Effector CD4-positive, alpha-beta T cell (primary cell): ENCODE measurements at places on chromosomes 16 and 17.

GRCh38 chr17:63847525-63848249 is 5.2 kb upstream of the SMARCD2 start:
- DNase-seq = no peak

- no peak for DNase-seq
These were observed 24.4 kb downstream of the SNN start for GRCh38 chr16:11692651-11693050.

GRCh38 chr17:28065706-28066105 is 23.2 kb downstream of the NLK start:
- DNase-seq = no peak

GRCh38 chr17:39062846-39063680 is 88.4 kb downstream of the PLXDC1 start:
- no peak for DNase-seq

GRCh38 chr16:1057252-1057932 is 15.2 kb upstream of the SSTR5 start:
- DNase-seq = peak; percentile 52

DNA sequence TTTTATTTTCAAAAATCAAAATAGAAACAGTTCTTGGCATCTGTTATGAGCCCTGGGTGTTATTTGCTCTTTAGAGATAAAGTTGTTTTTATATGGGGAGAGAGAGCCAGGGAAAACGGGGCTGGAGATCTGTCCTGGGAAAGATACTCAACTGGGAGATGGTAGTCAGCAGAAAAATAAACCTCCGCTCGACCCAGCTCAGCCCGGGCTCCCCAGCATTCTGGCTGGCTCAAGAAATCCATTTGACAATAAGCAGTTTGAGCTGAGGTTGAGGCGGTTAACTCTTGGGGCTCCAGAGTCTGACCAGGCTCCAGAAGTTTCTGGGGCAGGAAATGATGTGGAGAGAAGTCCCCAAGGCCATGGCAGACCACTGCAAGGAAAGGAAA is 151.9 kb downstream of the IRX5 start:
- DNase-seq = no peak

GRCh38 chr16:57991551-57992059 is 8.9 kb downstream of the ZNF319 start:
- no peak for DNase-seq

GRCh38 chr16:30456302-30456701 is 10.6 kb upstream of the SEPHS2 start:
- DNase-seq = no peak

DNA sequence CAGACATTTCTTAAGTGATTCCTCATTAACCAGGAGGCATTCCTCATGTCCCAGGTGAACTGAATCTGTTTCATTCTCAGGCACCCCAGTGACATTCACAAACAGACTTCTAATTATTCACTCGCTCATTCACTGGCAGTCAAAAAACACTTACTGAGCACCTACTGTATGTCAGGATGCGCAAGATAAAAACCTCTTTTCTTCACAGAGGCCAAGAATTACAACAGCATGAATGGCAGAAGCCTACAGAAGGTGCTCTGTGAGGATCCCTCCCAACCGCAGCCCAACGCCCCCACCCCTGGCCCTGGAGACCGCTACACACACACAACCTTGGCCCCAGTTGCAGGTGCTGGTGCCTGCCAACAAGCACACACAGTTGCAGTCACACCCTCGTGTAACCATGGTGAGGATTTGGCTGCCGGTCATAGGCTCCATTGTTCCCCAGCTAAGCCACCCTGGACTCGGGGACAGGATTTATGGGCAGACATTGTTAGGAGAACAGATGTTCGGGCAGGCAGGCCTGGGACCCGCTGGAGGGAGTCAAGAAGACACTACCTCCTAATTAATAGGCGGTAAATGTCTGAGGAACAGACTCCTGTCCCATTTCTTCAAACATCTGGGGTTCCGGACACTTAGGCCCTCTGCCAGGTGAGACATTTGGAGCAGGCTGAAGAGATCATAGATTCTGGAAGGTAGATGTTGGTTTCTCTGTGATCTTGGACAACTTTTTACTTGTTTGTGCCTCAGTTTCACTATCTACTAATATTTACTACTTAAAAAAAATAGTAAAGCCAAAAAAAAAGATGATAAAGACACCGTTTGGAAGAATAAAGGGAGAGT is 43.2 kb downstream of the CUEDC1 start:
- no peak for DNase-seq

- no peak for DNase-seq
These were observed 114.5 kb downstream of the CPPED1 start for GRCh38 chr16:12688951-12689850.

- no peak for DNase-seq
These were observed 103.2 kb upstream of the AXIN2 start for GRCh38 chr17:65664696-65665095.

GRCh38 chr16:51813609-51814008 is 662.5 kb upstream of the SALL1 start:
- DNase-seq = no peak

DNA sequence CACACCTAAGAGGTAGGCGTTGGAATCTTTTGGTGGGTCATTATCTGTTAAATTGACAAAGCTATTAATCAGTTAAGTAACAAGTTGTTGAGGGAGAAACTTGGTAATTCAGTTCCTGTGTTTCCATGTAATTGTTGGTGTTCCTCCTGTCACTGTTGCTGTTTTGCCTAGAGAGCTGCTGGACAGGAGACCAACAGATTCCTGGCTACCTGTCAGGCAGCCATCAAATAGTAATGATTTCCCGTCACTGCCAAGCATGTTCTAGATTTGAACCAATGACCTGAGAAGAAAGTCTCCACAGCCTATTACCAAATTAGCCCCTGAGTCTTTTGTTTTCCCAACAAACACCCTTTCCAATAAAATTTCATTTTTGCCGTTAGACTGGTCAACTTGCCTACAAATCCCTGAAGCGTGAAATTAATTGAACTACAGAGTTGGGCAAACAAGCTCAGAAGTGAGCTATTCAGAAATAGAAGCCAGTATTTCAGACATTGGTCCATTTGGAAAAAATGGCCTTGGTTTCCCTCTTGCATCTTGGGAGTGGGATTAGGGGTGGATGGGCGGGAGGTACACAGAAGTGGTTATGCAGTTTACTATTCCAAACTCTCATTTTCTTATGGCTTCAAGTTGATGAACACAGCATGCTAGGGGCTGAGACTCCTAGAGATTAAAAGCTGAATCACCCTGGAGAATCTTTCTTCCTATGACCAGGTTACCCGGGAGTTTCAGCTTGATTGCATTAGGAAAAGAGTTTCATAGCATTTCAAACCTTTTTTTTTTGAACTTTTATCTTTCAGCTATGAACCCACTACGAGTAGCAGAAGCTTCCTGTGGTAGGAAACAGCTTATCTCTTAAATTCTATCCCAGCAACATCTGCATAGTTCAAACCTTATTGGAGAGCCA is 262.8 kb upstream of the MAF start:
- no peak for DNase-seq

- no peak for DNase-seq
These were observed 39.8 kb upstream of the RASD1 start for GRCh38 chr17:17535957-17536356.

DNA sequence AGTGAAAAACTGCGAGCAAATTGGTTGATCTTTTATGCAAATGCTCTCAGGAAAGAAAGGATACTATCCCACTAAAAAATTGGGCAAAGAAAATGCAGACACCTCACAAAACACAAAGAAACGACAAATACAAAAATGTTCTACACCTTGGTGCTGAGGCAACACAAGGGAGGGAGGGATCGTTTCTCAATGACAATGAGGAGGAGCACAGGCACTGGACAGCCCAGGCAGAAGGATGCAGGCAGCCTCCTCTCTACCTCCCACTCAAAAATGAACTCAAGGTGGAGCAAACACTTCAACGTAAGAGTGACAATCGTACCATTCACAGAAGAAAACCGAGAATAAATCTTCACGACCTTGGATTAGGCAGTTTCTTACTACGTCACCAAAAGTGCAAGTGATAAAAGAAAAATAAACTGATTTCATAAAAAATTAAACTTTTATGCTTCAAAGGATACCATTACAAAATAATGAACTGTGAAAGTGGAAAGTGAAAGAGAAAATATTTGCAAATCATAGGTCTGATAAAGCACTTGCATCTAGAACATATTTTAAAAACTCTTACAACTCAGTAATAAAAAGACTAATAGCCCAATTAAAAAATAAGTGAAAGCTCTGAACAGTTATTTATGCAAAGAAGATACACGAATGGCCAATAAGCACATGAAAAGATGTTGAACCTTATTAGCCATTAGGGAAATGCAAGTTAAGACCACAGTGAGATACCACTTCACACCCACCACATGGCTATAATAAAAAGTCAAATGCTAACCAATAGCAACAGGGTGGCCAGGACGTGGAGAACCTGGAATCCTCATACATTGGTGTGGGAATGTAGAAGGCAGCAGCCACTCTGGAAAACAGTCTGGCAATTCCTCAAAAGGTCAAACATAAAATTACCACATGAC is 80.8 kb upstream of the TRAP1 start:
- DNase-seq = no peak

DNA sequence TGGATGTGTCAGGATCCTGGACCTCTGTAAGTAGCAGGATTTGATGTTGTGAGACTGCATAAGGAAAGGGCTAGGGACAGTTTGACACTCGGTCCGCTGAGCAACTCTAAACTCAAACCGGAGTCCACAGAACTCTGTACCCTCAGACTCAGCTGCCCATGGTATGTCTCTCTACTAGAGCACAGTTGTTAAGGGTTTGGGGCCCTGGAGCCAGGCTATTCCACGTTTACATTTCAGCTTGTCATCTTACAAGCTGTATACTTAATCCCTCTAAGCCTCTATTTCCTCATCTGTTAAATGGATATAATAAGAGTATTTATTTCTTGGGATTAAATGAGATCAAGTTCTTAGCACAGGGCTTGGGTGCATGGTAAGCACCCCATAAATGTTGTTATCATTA is 27.9 kb downstream of the HOXB1 start:
- DNase-seq = no peak

DNA sequence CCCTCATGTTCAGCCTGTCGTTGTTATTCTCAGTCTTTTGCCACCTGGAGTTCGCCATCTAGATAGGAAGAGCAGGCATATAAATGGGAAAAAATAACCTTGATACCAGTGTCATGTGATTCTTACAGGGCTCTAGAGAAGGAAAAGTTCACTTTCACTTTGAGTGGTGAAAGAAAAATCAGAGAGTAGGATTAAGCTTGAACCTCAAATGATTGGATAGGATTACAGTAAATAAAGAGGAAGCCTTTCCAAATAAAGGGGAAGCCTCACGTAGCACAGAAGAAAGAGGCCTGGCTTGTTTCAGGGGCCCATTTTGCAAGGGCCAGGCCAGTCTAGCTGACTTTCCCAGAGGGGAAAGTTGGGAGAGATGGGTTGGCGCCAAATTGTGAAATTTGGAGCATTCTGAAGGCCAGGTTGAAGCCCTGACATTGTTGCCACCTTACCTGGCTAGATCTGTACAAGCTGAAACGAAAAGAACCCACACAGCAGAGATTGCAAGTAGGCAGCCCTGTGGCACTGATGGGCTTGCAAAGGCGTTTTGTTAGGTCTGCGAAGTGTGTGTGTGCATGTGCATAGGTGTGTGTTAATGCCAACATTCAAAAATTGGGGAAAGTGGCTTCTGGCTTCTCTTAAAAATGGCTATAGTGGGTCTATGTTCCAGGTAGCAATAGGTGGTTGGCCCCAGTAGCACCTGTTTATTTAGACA is 38.8 kb downstream of the TMC6 start:
- no peak for DNase-seq

- DNase-seq = no peak
These were observed 7.3 kb downstream of the CTRL start for GRCh38 chr16:67924140-67924906.

DNA sequence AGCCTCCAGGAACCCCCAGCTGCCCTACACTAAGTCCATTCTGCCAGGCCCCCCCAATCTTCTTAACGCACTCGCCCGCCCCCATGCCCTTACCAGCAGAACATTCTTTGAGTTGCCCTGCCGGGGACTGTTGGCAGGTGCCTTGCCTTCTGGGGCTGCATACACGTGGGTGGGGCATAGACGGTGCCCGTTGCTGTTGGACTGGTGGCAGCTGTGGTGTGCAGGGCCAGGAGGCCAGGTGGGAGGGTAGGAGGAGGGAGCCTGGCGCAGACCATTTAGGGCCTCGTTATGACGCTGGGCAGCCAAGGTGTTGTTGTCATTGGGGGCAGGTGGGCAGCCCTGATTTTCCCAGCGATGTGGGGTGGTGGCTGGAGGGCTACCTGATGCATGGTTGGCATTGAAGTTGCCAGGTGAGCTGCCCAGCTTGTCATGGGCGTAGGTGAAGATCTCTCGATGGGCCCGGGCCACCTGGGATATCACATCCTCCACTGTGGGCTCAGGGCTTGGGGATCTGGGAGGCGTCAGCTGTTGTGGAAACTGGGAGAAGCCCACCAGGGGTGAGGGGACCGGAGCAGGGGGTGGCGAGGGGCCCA is 4.9 kb downstream of the NR1D1 start:
- DNase-seq = no peak

DNA sequence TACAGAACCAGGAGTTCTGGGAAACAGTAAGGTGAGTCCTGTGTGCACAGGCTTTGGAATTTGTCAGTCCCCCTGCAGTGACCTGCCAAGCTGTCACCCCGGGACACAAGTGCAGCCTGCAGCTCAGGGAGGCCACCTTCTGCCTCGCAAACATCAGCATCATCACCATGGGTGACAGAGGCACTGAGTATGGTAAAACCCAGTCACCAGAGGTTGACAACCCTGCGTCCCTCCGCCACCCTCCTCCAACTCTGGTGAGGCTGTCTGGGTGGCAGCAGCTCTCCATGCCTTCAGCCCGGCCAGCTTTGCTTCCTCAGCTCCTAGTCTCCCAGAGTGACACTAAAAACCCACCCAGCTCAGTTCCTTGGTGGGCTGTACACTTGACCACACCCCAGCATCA is 221.0 kb downstream of the CPPED1 start:
- DNase-seq = no peak

- DNase-seq = peak; percentile 85
These were observed at the start of gene ARL4D for GRCh38 chr17:43398724-43399595. ARL4D (plus strand) TSS chr17:43398993; CDS start chr17:43399733, 740 bp downstream.

DNA sequence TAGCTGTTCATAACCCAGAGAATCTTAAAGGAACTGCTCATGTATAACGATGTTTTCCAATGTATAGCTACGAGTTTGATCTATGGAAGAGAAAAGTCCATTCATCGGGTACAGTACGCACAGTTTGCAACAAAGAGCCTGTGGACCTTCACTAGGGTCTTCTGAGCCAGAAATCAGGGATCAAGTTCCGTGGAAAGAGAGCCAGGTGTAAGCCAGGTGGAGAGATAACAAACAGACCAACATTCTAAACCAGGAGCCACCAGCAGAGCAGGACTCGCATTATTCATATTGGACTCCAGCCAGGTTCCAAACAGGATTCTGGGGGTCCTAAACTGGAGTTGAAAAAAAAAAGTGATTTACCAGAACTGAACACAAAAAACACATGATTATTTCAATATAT is 505.4 kb upstream of the C16orf82 start:
- no peak for DNase-seq

GRCh38 chr17:31283841-31284240 is 13.2 kb downstream of the OMG start:
- no peak for DNase-seq

GRCh38 chr17:77150196-77150595 is 9.4 kb downstream of the SEC14L1 start:
- DNase-seq = no peak

GRCh38 chr17:59331929-59332748 is 684 bp downstream of the YPEL2 start:
- peak; percentile 21 for DNase-seq
